ENCODE measurements at places on chromosomes 5 and 9.

DNA sequence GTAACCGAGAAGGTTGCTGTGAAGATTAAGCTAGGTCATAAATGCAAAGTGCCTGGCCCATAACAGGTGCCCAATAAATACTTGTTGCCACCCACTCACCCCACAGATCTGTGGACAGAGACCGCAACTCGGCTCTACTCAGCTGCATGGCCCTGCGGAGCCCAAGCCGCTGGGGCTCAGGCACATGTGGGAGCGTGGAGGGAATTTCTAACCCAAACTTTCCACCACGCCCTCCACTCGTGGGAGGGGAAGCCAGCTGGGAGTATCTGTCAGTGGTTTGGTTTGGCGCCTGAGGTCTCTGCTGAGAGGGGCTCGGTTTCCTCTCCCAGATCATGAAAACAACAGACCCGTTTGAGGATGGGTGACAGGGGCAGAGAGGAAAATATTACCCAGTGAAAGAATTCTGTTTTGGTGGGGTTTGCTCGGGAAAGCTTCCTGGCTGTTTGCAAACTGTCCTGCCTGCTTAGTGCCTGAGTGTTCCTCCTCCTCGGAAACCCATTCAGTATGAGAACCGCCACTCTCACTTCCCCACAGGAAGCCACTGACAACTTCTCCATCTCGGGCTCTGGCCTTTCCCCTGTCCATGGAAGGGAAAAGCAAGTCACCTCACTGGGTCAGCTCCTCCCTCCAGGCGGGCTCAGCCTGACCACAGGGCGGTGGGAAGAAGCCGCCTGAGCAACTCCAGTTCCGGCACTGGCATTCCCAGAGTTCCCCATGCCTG, 60.1 kb downstream of the RGS3 start:
- DNase-seq, result no peak

GRCh38 chr9:137190315-137190856, 1.9 kb downstream of the SSNA1 start:
- DNase-seq, result no peak

DNA sequence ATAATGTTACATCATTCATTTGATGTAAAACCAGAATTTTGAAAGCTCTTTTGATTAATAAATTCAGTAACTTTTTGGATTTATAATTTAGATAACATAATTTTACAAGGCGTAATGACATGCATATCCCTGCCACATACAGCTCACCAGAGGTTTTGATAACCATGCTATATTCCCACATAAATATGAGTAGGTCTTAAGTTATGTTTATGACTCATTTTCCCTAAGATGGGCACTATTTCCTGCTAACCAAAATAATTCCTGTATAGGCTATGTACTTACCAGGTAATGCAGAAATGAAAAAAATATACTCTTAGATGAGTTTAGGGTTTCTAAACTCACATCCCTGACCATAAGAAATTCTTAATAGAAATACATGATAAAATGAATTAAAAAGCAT, 93.9 kb upstream of the EDIL3 start:
- no peak for DNase-seq

GRCh38 chr5:160641405-160641804, 210.6 kb downstream of the ATP10B start:
- no peak for DNase-seq

GRCh38 chr5:85604378-85604777, 1013.4 kb upstream of the COX7C start:
- DNase-seq, result no peak

DNA sequence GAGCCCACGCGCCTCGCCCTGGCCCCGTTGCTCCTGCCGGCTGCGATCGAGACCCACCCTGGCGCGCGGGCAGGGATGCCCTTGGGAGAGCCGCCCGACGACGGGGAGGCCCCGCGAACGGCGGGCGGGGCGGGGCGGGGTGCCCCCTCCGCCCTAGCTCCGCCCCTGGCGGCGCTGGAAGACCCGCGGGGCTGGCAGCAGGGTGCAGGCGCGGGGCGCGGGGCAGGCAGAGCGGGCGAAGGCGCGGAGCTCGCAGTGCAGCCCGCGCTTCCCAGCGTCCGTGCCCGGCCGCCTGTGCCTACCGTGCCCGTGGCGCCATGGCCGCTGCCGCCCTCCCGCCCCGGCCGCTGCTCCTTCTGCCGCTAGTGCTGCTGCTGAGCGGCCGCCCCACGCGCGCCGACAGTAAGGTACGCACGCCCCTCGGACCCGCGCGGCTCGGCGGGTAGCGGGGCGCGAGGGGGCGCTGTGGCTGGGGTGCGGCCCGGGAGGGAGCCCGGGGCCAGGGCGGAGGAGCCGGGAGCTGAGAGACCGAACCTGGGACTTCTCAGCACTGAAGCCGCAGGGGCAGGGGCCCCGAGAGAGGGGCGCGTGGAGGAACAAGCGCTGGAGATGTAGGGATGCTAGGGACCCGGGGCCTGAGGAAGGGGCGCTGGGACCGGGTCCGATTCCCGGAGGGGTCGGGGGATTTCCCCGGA, at the start of gene OLFML2A:
Gene OLFML2A (plus strand): TSS at position 180 of the 695 bp plus-strand sequence. CDS start 138 bp downstream, at position 318.
- DNase-seq, result peak; percentile 71

- no peak for DNase-seq
Measured at GRCh38 chr5:64213011-64213410, 47.4 kb downstream of the RNF180 start.

DNA sequence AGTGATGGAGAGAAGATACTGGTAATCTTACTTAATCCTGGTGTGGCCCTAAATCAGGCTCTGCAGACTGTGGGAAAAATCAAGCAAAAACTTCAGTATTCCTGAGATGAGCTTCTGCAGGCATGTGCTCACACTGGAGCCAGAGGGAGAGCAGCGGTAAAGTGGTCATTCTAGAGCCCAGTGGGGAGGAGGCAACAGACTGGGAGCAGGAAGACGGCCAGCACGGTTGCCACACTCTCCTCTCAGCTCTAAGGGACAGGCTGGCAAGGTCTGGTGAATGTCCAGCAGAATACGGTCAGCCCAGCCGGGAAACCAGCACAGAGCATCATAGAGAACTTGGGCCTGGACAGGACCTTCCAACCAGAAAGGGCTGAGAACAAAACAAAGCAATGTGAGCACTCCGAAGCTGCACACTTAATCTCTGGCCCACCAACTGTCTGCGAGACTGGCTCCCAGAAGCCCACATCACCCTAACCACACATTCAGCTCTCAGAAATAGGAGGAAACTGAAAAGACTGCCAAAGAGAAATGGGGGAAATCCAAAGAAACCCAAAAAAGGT, 30.3 kb downstream of the MED27 start:
- DNase-seq, result no peak

GRCh38 chr5:6637590-6637989, 4.3 kb downstream of the SRD5A1 start:
- no peak for DNase-seq

- peak; percentile 25 for DNase-seq
Measured at GRCh38 chr5:163622799-163623198, 117.4 kb downstream of the MAT2B start.

- DNase-seq, result no peak
Measured at GRCh38 chr5:131997026-131997726, 14.3 kb downstream of the ACSL6 start.

DNA sequence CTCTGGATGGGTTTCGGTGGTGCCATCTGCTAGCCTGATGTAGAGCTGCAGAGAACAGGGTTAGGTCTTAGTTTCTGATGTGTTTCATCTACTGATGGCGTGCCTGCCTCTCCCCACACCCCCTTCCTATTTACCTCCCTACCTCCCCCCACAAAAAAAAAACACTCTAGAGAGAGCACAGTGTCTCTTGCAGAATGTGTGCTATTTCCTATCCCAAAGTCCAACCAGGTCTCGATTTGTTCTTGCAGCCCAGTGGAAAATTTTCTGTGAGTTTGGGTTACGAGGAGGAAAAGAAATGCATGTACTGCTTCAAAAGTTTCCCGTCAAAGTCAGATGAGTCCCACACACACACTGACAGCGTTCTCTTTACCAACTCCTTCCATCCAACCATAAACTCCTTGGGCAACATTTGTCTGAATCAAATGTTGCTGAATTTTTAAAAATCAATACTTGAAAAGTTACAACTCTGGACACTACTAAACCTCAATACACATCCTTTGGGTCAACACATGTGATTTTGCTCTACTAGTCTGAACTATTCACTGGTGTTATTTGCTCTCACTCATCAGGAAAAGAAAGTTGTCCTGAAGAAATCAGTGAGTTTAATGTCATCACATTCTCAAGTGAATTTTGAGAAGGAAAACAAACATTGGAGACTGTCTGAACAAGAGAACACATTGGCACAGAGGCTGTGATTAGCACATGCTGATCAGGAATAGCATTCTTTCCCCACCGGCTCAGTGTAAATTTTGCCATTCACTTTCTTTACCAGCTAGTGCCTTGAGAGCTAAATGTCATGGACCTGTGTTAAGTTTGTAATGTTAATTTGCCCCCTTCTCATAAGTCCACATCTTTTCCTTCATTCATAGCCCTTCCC, 84.1 kb downstream of the MAMDC2 start:
- no peak for DNase-seq

DNA sequence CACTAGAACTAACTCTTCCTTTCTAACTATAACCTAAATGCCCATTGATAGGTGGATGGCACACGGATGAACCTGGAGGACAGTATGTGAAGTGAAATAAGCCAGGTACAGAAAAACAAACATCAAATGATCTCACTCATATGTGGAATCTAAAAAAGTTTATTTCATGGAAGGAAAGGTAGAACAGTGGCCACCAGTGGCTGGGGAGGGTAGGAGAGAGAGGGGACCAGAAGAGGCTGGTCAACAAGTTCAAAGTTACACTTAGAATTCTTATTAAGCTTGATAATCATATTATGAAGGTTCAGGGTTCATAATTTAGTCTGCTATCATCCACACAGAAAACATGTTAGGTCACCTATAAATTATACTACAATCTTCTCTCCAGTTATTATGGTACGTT, 107.6 kb upstream of the SLC12A2 start:
- no peak for DNase-seq

DNA sequence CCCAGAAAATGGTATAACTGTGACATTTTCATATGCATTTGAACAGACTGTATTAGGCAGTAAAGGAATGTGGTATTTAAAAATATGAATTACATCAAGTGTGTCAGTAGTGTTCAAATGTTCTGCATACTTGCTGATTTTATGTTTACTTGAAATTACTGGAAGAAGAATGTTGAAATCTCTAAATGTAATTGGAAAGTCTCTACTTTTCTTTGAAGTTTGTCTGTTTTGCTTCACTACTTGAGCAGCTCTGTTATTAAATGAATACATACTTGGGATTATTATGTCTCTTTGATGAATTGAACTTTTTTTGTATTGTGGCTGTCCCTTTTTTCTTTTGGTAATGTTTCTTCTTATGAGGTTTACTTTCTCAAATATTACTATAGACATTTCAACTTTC, 205.6 kb downstream of the TAF11L14 start:
- DNase-seq, result no peak

GRCh38 chr9:100027543-100027942, 71.3 kb downstream of the ERP44 start:
- DNase-seq, result no peak

GRCh38 chr5:38347040-38347763, 88.8 kb downstream of the EGFLAM start:
- no peak for DNase-seq

DNA sequence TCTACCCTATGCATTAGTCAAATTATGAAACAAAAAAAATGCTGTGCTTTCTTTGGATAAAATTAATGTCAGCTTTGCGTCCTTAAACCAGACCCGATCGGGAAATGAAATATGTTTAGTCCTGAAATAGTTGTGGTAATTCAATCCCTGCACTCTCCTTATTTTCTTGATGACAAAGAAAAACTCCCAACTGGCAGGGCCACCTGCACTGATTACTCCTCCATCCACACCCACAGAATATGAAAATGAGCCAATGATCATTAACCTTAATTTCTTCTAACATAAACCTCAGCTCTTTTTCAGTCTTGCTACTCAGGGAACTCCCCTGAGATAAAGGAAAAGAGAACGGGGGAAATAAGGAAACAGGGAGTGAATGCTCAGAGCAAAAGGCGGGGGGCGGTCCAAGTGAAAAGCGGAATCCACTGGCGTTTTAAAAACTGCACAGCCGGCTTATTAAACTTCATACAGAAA, 245.3 kb downstream of the BNC2 start:
- no peak for DNase-seq

GRCh38 chr9:37914154-37914551, 10.2 kb upstream of the SLC25A51 start:
- no peak for DNase-seq

DNA sequence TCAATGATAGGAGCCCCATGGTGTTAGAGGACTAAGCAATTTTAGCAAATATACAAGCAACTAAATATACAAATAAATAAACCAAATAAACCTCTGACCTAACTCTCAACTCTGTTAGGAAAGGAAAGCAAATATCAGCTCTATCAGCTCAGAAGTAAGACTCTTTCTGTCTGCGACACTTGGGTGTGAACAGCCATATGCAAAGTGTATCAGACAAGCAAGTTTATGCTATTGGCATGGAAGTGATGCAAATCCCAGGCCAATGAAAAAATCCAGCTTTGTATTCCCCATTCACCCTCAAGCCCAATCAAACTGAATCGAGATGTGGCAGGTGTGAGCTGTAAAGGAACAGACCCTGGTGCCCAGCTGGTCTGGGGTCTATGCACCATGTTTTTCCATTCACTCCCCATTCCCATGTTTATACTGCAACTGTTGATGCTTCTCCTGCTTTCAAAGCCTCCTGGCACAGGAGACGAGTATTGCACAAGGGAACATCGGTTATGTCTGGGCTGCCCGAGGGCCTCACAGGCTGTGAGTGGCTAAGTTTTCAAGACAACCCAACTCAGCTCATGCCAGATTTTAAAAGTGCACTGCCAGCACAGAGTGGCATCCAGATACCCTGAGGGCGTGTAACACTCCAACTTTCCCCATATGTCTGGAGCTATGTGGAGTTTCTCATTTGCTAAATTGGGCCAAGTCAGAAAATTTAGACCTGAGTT, 73.1 kb downstream of the FEM1C start:
- no peak for DNase-seq

DNA sequence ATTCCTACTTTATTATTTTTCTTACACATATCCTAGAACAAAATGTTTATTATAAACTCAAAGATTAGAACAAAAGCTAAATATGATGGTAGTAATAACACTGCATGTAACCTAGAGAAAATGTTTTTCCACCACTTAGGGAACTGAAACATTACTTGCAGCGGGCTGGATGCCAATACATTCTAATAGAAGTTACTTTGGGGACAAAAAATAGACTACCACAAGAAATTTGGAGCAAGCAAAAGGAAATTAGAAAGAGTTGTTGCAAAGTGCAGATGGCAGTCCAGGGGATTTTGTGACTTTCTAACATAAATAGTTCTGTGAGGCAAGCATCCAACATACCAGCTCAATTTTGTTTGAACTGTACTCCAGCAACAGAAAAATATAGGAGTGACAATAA, 255.3 kb upstream of the GRIN3A start:
- DNase-seq, result no peak

GRCh38 chr9:93124793-93125192, 9.3 kb downstream of the NINJ1 start:
- no peak for DNase-seq

DNA sequence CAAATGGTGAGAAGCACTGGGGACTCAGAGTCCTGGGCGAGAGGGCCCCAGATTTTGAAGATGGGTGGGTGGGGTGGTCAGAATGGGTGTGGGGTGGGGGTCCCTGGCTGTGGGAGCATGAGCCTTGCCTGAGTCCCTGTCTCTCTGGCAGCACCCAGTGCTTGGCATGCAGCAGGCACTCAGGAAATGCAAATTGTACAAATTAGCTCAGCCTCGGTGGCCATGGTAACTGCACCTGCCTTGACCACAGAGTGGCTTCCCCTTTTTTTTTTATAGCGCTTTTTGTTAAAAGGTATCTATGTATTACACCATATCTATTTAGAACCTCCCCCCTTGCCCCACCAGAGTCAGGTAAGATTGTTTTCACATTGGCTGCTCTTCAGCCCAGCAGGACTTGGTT, 19.2 kb upstream of the PITX1 start:
- DNase-seq, result no peak

All from retina (tissue), 1 donor.